CD4-positive, alpha-beta T cell treated with Interleukin-6 for 4 hours (primary cell): ENCODE measurements at places on chromosomes 2 and 18.

DNA sequence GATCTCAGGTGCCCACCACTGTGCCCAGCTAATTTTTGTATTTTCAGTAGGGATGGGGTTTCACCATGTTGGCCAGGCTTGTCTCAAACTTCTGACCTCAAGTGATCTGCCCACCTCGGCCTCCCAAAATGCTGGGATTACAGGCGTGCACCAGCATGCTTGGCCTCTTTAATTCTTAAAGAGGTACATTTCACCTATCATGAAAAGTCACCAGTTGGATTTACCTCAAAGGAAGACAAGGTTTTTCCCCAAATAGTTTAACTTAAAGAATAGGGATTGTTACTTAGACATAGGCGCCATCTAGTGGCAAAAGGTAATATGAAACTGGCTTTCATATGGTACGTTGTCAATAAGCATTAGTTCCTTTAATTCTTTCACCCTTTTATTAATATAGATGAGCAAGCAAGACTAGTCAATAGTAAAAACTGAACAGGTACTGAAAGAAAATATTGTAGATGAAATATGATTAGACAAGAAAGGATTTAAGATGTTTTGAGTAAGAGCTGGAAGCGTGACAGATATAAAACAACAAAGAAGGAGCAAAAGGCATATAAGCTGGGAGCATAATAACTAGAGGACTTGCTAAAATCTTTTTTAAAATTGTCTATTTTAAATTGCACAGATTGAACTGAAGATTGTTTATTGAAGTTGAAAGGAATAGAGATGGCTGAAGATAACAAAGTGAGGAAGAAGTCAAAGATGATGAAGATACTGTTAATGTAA is 35.0 kb upstream of the PSMD14 start:
- DNase-seq, result peak; percentile 31

- no peak for DNase-seq
Measured at GRCh38 chr18:44526705-44527415, 153.8 kb upstream of the SETBP1 start.

- no peak for DNase-seq
Measured at GRCh38 chr2:109690457-109690821, 76.3 kb downstream of the SOWAHC start.

DNA sequence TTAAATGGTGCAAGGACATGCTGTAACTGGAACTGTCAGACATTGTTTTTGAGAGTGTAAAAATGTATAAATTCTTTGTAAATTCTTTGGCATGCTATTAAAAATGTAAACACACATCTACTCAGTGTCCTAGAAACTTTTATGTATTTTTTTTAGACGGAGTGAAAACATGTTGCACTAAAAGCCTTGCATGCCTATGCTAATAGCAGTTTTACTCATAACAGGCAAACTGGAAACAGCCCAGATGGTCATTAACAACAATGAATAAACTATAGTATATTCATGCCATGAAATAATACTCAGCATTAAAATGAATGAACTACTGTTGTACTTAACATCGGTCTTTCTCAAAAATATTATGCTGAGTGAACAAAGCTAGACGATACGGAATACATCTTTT is 954.8 kb upstream of the DDX18 start:
- no peak for DNase-seq

GRCh38 chr18:72114801-72115594 is 429.1 kb downstream of the CBLN2 start:
- DNase-seq, result no peak

DNA sequence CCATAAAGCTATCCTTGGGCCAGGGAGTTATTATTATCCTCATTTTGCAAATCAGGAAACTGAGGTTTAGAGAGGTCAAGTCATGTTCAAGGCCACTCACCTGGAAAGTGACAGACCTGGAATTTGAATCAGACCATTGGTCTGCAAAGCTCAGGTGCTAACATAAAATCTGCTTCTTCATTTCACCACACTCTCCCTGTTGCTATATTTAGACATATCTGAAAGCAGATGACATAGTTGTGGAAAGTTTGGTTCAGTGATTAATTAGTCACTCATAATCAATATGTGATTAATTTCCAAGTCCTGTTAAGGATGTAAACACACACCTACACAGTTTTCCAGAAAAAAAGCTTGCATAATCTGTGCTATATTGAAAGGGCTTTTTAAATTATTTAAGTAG is 57.4 kb downstream of the LINC00305 start:
- DNase-seq, result no peak

DNA sequence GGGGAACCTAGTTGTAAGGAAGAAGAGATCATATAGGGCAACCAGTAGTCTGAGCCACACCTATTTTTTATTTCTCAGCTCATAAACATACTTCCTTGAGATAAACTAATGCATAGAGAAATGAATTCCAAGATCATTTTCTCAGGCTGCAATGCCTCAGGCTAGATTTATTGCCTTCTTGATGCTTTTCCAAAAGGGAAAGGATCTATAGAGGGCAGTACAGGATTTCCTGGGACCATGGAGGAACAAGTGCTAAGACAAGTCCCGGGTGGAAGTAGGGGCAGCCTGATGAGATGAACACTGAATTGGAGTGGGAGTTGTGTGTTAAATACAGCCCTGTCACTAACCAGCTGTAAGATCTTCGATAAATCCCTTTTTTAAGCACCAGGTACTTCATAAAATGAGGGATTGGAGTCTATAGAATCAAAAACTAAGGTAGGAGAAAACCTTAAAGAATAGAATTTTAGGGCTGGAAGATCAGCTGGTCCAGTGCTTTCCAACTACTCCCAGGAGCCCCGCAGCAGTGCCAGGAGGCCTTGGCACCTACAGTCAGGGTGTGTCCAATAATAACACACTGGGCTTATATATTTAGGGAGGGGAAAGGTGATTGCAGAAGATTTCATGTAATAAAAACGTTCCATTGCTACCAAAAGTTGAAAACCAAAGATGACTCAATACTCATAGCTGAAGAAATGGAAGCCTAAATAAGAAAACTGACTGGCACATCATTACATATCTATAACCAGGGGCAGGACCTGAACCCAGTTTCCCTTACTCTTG is 58.1 kb downstream of the SERTAD2 start:
- DNase-seq, result no peak

GRCh38 chr2:239337877-239338484 is 62.8 kb downstream of the HDAC4 start:
- DNase-seq, result no peak

DNA sequence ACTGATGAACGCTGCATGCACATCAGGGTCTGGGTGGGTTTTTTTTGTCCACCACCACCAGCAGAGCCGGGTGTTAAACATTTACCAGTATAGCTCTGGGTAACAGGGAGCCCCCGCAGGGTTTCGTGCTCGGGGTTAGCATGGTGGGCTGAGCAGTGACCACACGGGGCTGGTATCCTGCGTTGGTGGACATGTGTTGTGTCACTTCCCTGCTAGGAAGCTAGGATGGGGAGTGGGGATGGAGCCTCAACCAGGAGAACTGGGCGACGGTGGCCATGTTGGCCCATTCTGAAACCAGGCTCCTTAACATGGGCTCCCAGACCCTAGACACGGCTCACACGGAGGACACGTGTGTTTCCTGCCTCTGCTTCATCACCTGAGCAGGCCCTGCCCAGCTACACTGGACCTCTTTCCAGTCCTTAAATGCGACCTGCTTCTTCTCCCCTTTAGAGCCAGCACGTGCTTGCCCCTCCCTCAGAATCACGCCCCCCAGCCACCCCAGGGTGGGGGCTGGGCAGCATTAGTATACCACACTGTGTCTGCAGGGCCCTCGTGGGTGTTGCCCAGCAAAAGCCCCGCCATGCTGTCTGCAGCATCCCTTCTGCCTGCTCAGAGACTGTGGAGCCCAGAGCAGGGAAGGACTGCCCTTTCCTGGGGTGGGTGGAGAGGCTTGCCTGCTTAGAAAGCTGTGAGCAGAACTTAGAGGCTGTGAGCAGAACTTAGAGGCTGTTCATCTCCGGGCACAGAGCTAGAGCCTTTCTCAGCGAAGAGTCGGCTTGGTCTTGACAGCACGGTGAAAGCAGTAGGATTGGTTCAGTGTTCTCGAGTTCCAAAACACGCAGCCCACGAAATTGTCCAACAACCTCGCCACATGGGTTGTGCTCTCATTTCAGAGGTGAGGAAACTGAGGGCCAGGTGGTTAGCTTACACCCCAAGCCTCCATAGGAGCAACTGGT is 142.1 kb downstream of the KLHL29 start:
- DNase-seq, result no peak

GRCh38 chr2:232892221-232892620 is 22.2 kb downstream of the SNORC start:
- DNase-seq, result no peak

DNA sequence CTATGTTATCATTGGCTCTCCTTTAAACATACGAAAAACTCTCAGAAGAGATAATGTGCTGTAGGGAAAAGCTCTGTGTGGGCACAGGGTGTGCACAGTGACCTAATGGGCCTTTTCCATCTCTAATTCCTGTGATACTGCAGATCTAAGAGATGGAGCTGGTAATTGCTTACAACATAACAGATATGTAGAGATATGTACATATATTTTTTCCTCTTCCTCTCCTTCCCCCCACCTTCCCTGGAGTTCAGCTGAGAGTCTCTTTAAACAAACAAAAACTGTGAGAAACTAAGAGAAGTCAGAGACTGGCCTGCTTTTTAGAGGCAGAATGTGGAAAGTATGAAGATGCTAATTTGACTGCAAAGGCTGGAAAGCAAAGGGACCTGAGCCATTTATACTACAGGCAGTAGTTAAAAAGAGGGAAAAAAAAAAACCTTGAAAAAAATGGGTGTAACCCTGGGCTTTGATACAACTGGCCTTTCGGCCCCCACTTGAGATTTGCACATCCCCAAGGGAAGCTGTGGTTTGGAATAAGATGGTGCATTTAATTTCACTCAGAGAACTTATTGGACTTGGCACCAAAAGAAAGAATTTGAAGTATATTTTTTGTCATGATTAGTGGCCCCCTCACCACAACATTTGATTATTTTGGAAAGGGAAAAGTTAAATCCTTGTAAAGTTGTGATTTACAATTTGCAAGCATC is 502.2 kb upstream of the ZEB2 start:
- DNase-seq, result no peak

DNA sequence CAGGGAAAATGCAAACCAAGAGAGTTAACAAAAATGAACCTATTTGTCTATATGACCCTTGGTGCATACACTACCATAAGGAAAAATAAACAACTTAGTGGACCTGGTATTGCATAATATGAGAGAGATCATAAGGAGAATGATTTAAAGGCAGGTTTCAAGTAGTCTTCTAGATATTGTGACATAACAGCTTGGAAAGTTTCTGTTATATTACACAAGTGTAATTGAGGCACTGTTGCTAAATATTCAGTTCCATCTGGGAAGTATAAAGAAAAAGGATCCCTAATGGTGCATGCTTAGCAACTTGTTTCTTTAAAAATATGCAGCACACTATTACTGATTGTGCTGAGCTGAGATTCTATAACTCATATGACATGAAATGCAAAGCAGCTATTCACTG is 252.2 kb upstream of the SPHKAP start:
- no peak for DNase-seq

GRCh38 chr2:164739966-164740365 is 101.7 kb downstream of the COBLL1 start:
- no peak for DNase-seq

- DNase-seq, result no peak
Measured at GRCh38 chr18:78611869-78612268, 367.7 kb upstream of the SALL3 start.

DNA sequence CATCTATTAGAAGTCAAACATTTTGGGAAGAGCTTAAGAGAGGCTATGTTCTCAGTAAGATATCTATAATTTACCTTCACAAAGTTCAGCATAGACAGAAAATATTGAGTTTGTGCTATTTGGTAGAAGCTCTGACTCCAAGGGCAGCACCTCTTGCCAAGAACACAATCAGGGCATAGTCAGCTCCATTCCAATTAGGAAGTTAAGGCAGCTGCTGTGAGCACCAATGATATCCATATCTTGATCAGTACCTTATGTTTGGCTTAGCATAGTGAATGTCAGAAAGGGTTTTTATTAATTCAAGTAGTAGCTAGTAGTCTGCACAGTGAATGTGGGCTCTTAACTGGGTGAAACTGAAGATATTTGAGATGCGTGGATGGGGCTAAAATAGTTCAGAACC is 86.4 kb upstream of the SPRED2 start:
- no peak for DNase-seq

GRCh38 chr2:43105586-43106558 is 120.5 kb downstream of the ZFP36L2 start:
- DNase-seq, result no peak

- DNase-seq, result no peak
Measured at GRCh38 chr2:60524874-60525273, 28.6 kb downstream of the BCL11A start.

DNA sequence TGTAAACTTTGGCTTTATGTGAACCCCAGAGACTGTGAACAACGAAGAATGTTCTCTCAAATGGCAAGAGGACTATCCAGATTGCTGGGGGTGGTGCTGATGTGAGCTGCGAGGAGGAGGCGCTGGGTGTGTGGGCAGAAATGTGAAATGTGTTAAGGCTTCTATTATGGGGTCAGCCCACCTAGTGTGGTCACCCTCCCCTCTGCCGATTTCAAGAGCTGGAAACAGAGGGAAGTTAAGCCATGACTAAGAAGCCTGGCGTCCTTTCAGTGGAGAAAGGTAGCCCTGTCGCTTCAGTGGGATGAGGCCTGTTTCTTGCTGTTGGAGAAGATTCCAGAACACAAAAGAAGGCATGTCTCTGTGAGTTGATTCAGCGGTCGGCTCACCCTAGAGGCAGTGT is 89.0 kb upstream of the KCTD1 start:
- DNase-seq, result no peak

DNA sequence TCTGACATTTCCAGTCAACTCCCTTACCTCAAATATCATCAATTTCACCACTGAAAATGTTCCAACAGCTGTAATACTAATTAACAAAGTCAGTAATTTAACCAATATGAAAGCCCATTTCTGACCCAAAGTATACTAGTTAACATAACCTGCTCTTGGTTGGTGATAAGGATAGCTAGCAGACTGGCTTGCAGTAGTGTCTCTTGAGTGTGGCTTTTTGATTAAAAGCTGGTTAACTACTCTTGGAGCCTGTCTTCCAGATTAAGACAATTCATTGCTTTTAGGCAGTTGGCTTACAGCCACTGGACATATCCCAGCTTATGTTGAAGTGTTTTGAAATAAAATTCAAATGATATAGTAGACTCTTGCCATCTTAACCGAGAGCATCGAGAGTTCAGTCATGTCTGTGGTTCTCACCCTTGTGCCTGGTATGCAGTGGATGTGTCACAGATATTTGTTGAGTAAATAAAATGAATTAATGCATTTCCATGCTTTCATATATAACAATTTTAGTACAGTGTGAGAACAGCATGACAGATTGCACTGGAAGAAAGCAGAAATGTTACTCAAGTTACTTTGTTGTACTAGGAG is 158.1 kb downstream of the TANC1 start:
- DNase-seq, result no peak

- no peak for DNase-seq
Measured at GRCh38 chr2:136495636-136496035, 269.7 kb upstream of the THSD7B start.

- DNase-seq, result no peak
Measured at GRCh38 chr2:109452318-109453305, 161.2 kb downstream of the SEPTIN10 start.

DNA sequence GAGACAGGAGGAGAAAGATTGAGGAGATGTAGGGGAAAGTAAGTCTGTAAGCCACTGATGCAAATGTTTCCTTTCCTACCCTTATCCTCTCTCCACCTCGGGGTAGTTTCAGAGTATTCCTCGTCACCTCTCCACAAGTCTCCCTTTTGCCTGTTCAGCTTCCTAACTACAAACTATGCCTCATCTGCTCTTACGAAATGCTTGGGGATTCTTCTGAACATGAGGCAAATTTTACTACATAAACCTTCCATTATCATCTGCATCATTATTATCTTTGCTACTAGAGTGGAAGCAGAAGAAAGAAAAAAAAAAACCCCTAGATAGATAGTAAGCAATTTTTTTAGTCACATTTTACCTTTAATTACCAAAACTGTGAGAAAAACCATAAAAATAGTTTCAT is 43.1 kb upstream of the CWC22 start:
- no peak for DNase-seq
